Aorta (tissue), 5 donors: ENCODE measurements at places on chromosomes 2 and 18. TPM values are rescaled to one million over a fixed set of nuclear protein-coding genes. Genes with fewer than 3 reads are reported as not detected.

- DNase-seq: no peak
- peaks cover 2% of the 10 kb centered on the region for H3K4me1 ChIP-seq
- no peaks in the 10 kb centered on the region for H3K27me3 ChIP-seq
- no peak overlapping the region for H3K4me3 ChIP-seq
- no peak overlapping the region for H3K27ac ChIP-seq
- no peaks in the 10 kb centered on the region for H3K36me3 ChIP-seq
Measured at GRCh38 chr2:211981451-211981850, 557.2 kb downstream of the ERBB4 start.

DNA sequence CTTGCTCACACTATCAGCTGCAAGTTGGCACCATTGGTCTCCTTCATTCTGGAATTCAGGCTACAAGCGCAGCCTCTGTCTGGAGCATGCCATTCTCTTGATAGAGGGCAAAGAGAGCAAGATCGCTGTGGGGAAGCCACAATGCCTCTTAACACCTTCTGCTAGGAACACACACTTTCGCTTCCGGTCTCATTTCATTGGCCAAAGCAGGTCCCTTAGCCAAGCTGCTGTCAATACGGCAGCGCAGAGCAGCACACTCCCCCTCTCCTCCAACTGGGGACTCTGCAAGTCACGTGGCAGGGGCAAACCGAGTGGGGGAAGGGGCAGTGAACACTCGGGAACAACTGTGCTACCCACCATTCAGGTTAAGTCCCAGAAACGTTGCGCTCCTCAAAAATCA, 98.1 kb downstream of the MMADHC start:
- DNase-seq: no peak
- no peak overlapping the region for H3K27ac ChIP-seq
- peaks cover 6% of the 10 kb centered on the region for H3K27me3 ChIP-seq
- no peaks in the 10 kb centered on the region for H3K4me1 ChIP-seq
- no peaks in the 10 kb centered on the region for H3K36me3 ChIP-seq

DNA sequence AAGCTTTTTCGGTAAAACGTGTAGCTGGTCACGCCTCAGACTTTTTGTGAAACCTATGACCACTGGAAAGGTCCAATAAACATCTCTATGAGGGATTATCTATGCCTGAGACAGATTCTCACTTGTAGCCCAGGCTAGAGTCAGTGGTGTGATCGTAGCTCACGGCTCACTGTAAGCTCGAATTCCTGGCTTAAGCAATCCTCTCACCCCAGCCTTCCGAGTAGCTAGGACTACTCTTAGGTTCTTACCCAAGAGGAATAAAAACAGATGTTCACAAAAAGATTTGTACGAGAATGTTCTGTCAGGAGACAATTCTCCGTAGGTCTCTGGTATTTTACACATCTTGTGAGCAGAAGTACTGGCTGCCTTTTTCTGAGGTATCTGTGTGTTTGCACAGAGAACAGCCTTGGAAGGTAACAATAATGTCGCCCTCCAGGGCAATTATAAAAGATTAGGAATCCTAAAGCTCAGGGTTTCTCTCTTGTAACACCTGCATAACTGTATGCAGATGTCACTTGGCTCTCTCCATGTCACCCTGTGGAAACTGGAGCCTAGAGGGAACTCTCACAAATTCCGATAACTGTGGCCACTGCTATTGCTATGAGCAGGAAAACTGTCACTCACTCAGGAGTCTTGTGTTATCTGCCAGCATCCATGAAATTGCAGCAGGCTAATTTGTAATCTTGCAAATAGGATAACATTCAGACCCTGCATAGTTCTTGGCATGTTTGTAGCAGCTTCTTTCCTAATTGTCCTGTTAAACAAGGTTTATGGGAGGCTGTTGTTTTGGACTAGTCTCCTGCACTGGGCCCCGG, 25.5 kb upstream of the RALBP1 start:
- no peak overlapping the region for H3K27ac ChIP-seq
- no peaks in the 10 kb centered on the region for H3K4me1 ChIP-seq
- no peaks in the 10 kb centered on the region for H3K27me3 ChIP-seq
- H3K4me3 ChIP-seq: no peak overlapping the region
- DNase-seq: no peak
- H3K36me3 ChIP-seq: no peaks in the 10 kb centered on the region

GRCh38 chr2:110097506-110098220, 18.0 kb downstream of the MALL start:
- no peak overlapping the region for H3K4me3 ChIP-seq
- no peaks in the 10 kb centered on the region for H3K27me3 ChIP-seq
- no peak for DNase-seq
- H3K36me3 ChIP-seq: no peaks in the 10 kb centered on the region

DNA sequence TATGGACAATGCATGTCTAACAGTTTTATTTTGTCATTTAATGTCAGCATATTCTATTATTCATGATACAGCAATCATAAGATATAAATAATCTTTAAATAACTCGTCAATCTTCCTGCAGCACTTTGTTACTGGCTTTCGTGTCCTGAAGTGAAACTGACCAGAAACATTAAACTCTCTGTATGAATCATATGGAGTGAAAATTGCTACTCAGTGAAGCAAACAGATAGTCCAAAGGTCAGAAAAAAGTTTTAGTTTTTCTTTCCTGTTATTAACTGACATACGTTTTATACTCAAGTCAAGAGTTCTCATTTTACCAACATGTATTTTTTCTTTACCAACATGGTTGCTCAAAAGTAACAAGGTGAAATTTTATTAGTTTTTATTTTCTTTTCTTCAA, 106.8 kb upstream of the GALNT5 start:
- no peak overlapping the region for H3K27ac ChIP-seq
- H3K27me3 ChIP-seq: no peaks in the 10 kb centered on the region
- H3K4me1 ChIP-seq: no peaks in the 10 kb centered on the region

GRCh38 chr2:145569108-145569507, 1049.2 kb upstream of the ZEB2 start:
- H3K27me3 ChIP-seq: no peaks in the 10 kb centered on the region
- H3K4me3 ChIP-seq: no peak overlapping the region
- DNase-seq: no peak
- no peaks in the 10 kb centered on the region for H3K36me3 ChIP-seq

DNA sequence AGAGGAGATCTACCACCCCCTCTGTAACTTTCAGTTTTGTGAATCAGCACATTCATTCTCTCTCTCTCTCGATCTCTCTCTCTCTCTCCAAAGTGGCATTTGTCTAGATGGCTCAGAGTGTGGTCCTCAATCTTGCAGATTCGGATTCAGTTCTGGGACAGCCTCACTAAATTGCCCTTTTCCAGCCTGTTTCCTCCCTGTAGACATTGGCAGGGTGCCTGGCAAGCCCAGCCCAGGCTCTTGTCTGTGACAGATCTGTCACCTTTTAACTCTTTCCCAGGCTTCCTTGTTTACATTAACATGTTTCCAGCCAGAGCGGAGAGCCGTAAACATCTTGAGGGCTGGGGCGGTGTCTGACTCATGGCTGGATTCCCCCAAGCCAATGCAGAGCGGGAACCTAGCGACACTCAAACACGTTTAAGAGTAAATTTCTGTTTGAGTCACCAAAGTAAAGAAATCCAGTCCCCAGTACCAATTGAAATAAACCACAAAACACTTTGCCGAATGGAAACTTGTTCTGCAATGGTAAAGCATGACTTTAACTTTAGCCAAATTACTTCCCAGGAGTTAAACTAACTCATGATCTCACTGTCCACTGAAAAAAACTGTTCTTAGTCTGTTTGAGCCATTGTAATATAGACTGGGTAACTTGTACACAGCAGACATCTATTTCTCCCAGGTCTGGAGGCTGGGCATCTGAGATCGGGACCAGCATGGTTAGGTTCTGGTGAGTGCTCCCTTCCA, 6.6 kb upstream of the CYP27C1 start:
- H3K36me3 ChIP-seq: no peaks in the 10 kb centered on the region
- H3K4me3 ChIP-seq: no peak overlapping the region
- H3K27ac ChIP-seq: no peak overlapping the region
- peak; percentile 56 for DNase-seq
- H3K27me3 ChIP-seq: peaks cover 3% of the 10 kb centered on the region

GRCh38 chr2:72915907-72916742, 1.2 kb upstream of the EMX1 start:
- no peak overlapping the region for H3K27ac ChIP-seq
- H3K4me1 ChIP-seq: no peaks in the 10 kb centered on the region
- peak; percentile 77 for DNase-seq
- H3K36me3 ChIP-seq: no peaks in the 10 kb centered on the region
- H3K4me3 ChIP-seq: no peak overlapping the region
- no peaks in the 10 kb centered on the region for H3K27me3 ChIP-seq

DNA sequence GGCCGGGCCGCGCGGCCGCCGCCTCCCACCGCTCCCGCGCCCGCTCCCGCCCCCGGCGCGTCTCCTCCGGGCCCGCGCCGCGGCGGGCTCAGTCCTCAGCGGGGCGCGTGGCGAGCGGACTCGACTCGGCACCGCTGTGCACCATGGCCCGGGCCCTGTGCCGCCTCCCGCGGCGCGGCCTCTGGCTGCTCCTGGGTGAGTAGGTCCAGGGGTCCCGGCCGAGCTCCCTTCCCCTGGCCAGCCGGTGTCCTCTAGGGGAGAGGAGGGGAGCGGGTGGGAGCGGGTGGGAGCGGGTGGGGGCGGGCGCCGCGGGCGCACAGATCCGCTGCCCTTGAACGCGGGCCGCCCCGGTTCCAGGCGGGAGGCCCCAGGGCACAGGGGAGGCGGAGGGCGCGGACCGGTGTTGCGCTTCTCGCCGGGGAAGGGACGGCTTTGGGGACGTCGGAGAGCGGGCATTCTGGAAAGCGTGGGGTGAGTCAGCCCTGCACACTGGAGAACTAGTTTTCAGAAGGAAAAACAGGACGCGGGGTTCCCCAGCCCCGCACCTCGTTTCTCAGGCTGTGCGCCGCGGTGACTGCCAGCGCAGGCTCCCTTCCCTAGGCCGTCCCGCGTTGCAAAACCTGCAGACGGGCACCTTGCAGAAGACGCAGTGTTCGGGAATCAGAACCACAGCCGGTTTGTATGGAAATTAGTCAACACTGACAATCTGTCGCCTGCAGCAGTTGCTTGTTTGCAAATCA, at the start of gene RAMP1:
RAMP1 (plus strand) TSS at position 91 of the 740 bp plus-strand sequence; CDS start at position 144, 53 bp downstream.
- H3K27ac ChIP-seq: peak within 1 kb of the TSS; percentile 91
- no peaks in the 10 kb centered on the region for H3K27me3 ChIP-seq

GRCh38 chr2:63723709-63724108, 118.0 kb upstream of the UGP2 start:
- DNase-seq: no peak
- no peaks in the 10 kb centered on the region for H3K4me1 ChIP-seq
- H3K27ac ChIP-seq: no peak overlapping the region
- no peaks in the 10 kb centered on the region for H3K27me3 ChIP-seq
- H3K4me3 ChIP-seq: no peak overlapping the region

DNA sequence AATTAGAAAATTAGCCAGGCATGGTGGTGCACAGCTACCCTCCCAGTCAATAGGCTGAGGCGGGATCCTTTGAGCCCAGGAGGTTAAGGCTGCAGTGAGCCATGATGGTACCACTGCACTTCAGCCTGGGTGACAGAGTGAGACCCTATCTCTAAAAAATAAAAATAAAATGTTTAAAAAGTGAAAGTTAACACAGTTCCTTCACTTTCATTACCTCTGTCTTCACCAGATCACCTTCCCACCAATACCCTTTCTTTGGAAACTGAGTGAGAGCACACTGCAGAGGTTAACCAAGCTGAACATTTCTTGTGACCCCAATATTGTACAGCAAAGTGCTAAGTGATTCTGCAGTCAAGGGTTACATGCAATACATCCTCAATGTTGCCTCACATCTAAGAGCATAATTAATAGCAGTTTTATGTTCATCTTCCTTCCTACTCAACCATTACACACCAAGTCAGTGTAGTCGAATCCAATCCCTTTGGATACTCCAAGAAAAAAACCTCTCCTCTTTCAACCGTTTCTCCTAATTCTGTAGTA, 1.7 kb downstream of the L3MBTL4 start:
- H3K36me3 ChIP-seq: no peaks in the 10 kb centered on the region
- H3K4me3 ChIP-seq: no peak overlapping the region
- no peaks in the 10 kb centered on the region for H3K4me1 ChIP-seq
- no peaks in the 10 kb centered on the region for H3K27me3 ChIP-seq
- DNase-seq: no peak

DNA sequence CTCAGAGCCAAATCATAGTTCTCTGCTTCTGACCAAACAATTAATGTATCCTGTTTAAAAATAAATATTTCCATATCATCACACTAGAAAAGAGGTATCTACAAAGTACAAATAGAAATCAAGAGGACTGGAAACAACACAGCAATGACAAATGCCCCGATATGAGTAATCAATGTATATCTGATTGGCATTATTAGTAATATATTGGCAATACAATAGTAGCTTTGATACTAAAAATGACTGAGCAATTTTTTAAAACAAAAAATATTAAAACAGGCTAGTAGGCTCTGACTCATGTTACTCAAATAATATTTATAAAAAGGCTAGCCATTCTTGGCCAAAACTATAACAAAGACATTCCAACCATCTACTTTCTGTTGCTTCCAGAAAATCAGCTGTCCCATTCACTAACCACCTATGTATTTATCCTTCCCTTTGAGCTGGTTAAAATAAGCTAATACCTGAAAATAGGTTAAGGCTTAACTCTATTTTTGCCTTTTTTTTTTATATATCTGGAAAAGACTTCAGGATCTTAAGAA, 13.3 kb downstream of the PPP4R3B start:
- H3K27me3 ChIP-seq: no peaks in the 10 kb centered on the region
- no peak for DNase-seq
- peaks cover 2% of the 10 kb centered on the region for H3K4me1 ChIP-seq
- no peak overlapping the region for H3K4me3 ChIP-seq
- no peak overlapping the region for H3K27ac ChIP-seq

DNA sequence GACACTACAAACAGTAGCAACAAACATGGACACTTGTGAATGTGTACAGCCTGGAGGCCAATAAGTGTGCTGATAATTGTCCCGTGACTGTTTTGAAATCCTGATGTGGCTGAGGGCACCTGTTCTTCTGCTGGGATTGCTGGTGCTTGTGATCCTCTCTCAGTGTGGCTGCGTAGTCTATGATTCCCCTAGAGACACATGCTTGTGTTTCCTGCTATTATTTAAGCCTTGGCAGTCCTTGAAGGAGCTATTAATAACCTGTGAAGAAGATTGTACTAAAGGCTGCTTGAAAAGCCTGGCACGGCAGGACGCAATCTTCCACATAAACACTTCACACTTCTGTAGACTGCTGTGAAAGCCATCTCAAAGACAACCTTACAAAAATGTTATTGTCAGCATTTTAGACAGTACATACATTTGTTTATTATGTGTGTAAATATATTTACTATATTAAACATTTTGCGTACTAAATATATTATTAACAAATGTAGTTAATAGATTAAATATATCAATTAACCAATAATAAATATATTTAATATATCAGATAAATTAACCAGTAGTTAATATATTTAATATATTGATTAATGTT, 71.4 kb downstream of the GALR1 start:
- no peaks in the 10 kb centered on the region for H3K4me1 ChIP-seq
- no peak for DNase-seq
- H3K4me3 ChIP-seq: no peak overlapping the region
- no peaks in the 10 kb centered on the region for H3K36me3 ChIP-seq
- no peak overlapping the region for H3K27ac ChIP-seq
- H3K27me3 ChIP-seq: no peaks in the 10 kb centered on the region

GRCh38 chr2:190910341-190911136, 29.9 kb downstream of the GLS start:
- no peak overlapping the region for H3K27ac ChIP-seq
- H3K4me3 ChIP-seq: no peak overlapping the region
- H3K27me3 ChIP-seq: no peaks in the 10 kb centered on the region
- H3K4me1 ChIP-seq: no peaks in the 10 kb centered on the region
- no peak for DNase-seq

The TEKT4 gene
- total RNA-seq: not detected

The NR4A2 gene
- total RNA-seq: 10.4 TPM

The TPO gene
- 6.6 TPM for total RNA-seq

The RAB27B gene
- total RNA-seq: 1.3 TPM
